ENCODE measurements at places on chromosomes 7 and 10.
A peak's percentile ranks its signal among the peaks of the same experiment; 100 is the strongest.

GRCh38 chr10:71667387-71667752, 52.2 kb downstream of the C10orf105 start:
- no peak for DNase-seq

DNA sequence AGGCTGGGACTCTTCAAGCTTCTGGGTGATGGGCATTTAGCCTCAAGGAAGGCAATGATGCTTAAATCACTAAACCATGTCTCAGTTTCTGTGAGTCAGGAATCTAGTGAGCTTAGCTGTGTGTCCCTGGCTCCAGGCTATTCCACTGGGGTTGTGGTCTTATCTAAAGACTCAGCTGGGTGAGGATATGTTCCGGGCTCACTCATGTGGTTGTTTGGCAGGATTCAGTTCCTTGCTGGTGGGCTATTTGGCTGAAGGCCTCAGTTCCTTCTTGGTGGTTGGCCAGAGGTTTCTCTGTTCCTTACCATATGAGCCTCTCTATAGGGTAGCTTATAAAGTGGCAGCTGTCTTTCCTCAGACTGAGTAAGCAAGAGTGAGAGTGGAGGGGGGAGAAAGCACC, 12.0 kb downstream of the EVX1 start:
- no peak for DNase-seq

DNA sequence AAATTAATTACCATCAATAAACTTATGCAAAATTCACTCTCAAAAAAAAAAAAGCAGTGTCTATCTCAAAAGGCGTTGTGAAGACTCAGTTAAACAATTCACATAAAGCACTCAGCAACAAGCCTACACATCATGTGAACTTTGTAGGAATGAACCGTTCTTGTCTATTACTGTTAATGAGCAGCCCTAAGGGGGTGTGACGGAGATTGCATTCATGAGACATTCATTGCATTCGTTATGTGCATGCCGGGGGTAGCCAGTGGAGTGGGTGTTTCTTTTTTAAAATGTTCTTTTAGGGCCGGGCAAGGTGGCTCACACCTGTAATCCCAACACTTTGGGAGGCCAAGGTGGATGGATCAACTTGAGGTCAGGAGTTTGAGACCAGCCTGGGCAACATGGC, 193.0 kb downstream of the PRPF18 start:
- no peak for DNase-seq

- no peak for DNase-seq
Measured at GRCh38 chr7:55087521-55087961, 68.7 kb downstream of the EGFR start.

DNA sequence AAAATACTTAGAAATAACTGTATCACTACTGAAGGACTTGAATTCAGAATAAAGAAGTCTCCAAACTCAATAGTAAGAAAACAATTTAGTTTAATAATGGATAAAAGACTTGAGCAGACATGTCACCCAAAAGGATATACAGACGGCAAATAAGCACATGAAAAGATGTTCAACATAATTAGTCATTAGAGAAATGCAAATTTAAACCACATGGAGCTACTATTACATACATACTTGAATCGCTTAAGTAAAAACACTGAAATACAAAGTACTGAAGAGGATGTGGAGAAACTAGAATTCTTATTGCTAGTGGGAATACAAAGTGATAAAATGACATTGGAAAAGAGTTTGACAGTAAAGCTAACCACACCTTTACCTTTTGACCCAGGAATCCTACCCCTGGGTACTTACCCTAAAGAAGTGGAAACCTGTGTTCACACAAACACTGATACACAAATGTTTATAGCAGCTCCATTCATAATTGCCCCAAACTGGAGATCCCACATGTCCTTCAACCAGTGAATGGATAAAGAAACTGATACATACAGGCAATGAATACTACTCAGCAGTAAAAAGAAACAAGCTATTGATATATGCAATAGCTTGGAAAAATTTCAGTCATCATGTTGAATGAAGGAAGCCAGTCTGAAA, 54.3 kb upstream of the NFKB2 start:
- DNase-seq: no peak

GRCh38 chr10:48634198-48634983, 29.5 kb upstream of the ARHGAP22 start:
- no peak for DNase-seq

GRCh38 chr10:72946963-72947362, 7.6 kb downstream of the PLA2G12B start:
- DNase-seq: no peak

GRCh38 chr10:80356563-80356988, at the start of the genes DYDC1 and DYDC2:
DYDC1 (minus strand) TSS chr10:80356755; CDS start chr10:80352601, 4,154 bp downstream.
DYDC2 (plus strand) TSS chr10:80356781; CDS start chr10:80362444, 5,663 bp downstream.
- DNase-seq: no peak

DNA sequence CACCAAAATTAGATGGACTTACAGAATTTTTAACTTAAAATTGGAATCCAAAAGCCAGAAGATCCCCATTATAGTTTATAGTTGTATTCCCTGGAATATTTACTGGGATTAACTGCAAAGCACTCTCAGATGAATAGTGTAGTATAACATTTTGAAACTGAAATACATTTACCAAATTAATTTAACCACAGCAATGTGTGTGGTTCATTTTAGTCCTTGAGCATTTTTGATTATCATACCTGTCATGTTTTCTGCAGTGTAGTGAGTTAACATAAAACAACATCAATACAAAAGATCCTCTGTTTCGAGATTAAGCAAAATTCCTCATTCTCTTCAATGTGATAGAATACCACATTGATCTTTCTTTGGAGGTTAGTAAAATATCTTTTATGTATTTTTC, 3.7 kb downstream of the VIM start:
- DNase-seq: no peak

DNA sequence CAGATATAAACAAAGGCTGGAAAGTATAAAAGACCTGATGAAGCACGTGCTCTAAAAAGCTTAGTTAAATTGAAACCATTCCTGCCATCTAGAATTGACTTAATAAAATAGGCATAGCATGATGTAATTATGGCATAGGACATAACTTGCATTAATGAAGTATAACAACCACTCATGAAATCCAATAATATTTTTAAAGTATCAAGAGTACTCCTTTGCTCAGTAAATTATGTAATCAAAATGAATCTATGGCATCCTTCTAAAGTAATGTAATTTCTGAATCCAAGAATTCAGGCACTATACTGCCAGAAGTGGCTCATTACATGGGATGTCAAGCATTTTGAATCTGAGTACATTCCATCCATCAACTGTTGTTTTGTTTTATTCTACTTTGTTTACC, 548.5 kb upstream of the NRP1 start:
- no peak for DNase-seq

GRCh38 chr7:151736403-151736909, 140.5 kb downstream of the PRKAG2 start:
- DNase-seq: no peak

DNA sequence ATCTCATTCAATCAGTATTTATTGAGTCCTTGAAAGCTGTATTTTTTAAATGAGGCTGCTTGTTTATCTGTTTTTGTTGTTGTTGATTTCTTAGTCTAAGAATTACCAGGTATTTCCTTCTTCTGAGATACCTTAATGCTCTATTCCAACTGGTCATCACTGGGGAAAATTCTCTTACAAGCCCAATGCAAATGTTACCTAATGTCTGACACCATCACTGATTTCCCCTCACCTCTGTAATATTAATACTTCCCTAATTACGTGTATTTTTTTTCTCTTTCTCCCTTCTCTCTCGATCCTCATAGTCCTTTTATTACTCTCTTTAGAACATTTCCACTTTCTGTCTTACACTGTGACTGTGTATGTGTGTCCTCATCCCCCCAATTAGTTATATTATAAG, 13.9 kb downstream of the HDAC9 start:
- DNase-seq: no peak

DNA sequence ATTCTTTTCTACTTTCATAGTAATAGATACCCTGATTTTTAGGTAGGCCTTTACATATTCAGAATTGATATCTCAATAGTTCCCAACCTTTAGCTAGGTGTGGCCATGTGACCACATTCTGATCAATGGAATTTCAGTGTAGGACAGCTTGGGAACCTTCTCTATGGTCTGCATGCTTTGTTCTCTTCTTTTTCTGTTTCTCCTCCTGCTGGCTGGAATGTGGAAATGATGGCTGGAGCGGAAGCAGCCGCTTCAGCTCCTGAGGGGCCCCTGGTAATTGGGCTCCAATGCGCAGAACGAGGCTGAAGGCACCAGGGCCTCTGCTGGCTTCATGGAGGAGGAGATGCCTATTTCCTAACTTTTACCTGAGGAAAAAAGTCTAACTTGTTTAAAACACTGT, 152.6 kb downstream of the ZMYND11 start:
- no peak for DNase-seq

- no peak for DNase-seq
Measured at GRCh38 chr10:93567277-93568104, 1.0 kb downstream of the FFAR4 start.

DNA sequence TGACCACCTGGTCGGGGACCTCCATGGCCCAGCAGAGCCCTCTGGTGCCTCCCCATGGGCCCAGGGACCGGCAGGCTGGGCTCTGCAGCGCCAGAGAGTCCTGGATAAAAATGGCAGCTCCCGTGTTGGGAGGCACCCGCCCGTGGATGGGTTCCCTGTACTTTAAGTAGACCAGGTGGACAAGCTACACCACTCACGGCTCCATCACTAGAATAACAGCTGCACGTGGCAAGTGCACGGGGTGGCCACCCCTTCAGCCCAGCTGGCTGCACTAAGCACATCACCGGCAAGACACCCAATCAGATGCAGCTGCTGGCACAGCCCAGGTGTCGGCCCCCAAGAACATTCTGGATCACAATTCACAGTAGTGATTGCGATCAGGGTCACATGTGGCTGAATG, 69.8 kb downstream of the DIP2C start:
- DNase-seq: no peak

- DNase-seq: no peak
Measured at GRCh38 chr10:132784866-132785722, 853 bp downstream of the NKX6-2 start.

- DNase-seq: no peak
Measured at GRCh38 chr10:102431452-102432124, 786 bp downstream of the CUEDC2 start.

DNA sequence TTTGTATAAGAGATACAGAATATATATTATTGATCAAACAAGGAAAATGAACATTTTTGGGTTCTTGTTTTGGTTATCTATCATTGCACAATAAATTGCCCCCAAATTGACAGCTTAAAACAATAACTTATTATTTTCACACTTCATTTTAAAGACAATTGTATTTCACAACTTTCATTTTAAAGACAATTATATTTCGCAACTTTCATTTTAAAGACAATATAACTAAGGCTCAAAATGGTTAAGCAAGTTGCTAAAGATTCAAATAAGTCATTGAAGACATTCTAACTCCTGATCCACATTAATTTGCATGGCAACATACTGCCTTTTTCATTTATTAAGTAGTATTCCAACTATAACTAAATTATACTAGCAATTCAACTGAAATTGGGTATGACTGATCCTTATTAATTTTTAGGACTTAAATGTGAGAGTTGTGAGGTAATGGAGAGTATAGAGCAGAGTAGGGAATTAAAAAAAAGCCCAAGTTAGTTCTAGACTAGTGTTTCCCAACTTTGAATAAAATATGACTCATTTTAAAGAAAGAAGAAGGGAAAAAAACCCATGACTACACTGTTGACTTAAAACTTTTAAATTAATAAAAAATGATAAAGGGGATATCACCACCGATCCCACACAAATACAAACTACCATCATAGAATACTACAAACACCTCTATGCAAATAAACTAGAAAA, 9.9 kb upstream of the STEAP2 start:
- no peak for DNase-seq

DNA sequence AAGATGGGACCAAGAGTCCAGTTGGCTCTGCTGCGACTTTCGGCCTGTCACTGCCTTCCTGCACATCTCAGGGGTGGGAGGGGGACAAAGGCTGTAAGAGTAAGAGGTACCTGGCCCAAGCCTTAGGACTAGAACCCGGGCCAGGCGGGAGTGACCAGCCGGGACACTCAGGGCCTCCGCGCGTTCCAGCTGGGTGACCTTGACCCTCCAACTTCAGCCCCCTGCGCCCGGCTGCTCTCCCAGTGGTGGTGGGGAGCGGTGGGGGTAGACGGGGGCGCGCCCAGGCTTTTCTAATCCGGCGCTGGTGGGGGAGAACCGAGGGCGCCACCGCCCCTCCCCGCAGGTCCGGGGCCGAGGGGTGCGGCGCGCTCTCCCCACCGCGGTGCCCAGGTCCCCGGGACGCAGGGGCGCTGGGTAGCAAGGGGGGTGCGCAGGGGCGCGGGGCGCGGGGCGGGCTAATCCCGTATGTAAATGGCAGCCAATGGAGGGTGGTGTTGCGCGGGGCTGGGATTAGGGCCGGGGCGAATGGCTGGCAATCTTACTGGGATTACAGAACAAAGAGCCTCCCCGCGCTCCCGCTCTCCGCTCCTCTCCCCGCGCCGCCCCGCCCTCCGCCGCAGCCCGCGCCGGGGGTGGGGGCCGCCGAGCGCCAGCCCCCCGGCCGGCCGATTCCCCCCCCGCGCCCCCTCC, at the start of gene GTF2IRD1:
TSS of gene GTF2IRD1 (plus strand) at position 585 of the 690 bp plus-strand sequence. CDS start 54,175 bp downstream, outside the sequence.
- DNase-seq: peak; percentile 25

GRCh38 chr10:89504691-89505090, 30.7 kb downstream of the SLC16A12 start:
- DNase-seq: no peak

DNA sequence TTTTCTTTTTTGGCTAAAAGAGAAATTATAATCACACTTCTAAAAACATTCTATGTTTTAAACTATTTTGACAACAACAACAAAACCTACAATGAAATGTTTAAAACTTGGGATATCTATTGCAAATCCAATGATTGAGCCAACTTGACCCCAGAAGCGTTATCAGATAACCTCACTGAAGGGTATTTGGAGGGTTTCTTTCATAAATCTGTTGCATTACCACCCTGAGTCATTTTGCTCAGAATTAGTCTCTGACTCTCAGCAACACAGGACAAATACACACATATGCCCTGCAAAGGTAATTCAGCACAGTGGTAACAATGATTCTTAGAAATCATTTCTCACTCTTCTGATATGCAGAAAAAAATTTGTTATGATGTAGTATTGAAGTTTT, 2.3 kb upstream of the COL1A2 start:
- DNase-seq: no peak
